Endothelial cell of umbilical vein (primary cell): ENCODE measurements at places on chromosomes 7 and 10.
A peak's percentile ranks its signal among the peaks of the same experiment; 100 is the strongest.

DNA sequence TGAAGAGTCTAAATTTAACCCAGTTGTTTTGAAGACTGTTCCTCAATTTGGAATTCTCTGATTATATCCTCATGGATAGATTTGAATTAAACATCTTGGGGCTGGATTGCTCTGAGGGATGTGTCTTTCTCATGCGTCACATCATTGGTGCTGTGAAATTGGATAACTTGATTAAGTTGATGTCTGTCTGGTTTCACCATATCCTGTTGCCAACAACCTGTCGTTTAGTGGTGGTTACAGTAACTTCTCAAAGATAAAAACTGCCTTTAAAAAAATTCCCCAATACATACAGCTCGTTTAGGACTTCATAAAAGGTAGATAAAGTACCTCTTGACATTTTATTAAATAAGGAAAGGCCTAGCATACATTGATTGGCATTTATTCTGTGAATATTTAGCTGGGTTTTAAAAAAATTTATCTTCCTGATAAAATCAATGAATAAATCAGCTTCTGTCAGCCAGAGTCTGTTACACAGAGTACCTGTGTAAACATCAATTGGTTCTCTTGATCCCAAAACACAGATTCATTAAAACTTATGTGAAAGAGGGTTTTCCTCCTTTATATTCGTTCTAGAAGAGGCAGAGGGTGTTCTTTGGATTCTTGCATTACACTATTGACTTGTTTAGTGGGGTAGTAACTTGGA is 10.5 kb downstream of the CRCP start:
- DNase-seq, result no peak

DNA sequence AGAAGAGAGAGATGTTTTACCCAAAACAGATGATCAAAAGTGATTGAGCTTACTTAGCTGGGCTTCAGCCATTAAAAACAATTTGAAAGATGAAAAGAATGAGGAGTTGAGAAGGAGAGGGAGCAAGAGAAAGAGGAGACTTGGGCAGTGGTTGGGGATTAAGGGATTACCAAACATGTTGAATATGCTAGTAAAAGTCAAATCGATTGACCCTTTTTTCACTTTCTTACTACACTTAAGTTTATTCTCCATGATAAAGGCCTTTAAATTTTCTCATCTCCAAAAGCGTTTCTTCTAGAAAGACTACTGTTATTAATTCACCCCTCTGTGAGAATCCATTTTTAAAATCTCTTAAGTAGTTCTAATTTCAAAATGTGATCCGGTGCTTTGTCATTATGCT is 1254.0 kb upstream of the PHF14 start:
- no peak for DNase-seq

DNA sequence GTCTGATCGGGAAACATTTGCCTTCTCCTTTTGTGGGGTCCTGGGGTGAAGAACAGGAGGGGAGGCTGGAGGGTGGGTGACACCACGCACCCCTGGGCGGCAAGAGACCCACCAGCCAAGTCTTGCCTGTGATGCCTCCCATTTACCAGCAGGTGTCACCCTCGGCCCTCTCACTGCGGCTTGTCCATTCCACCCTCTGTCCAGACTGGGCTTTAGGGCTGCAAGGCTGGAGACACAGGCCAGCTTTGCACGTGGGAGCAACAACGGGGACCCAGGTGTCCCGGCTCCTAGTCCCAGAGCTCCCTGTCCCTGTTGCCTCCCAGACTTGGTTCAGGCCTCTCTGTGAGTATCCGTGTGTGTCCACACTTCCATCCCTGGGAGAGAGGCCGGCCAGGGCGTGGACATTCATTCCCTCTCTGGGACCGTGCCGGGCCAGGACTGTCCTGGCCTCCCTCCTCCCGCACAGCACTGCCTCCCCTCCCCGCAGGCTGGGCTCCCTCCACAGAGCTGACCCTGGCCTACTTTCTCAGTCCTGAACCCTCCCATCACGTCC is 36.2 kb upstream of the GTF2IRD1 start:
- peak; percentile 57 for DNase-seq

- no peak for DNase-seq
Measured at GRCh38 chr7:150721970-150722373, 5.6 kb downstream of the GIMAP1 start.

GRCh38 chr10:123027861-123028260 is 19.1 kb downstream of the ACADSB start:
- no peak for DNase-seq

GRCh38 chr7:128000854-128001265 is 30.4 kb downstream of the LRRC4 start:
- DNase-seq, result no peak

- no peak for DNase-seq
Measured at GRCh38 chr10:15515202-15515601, 144.1 kb upstream of the FAM171A1 start.

- no peak for DNase-seq
Measured at GRCh38 chr10:25064401-25064800, 48.0 kb downstream of the THNSL1 start.

DNA sequence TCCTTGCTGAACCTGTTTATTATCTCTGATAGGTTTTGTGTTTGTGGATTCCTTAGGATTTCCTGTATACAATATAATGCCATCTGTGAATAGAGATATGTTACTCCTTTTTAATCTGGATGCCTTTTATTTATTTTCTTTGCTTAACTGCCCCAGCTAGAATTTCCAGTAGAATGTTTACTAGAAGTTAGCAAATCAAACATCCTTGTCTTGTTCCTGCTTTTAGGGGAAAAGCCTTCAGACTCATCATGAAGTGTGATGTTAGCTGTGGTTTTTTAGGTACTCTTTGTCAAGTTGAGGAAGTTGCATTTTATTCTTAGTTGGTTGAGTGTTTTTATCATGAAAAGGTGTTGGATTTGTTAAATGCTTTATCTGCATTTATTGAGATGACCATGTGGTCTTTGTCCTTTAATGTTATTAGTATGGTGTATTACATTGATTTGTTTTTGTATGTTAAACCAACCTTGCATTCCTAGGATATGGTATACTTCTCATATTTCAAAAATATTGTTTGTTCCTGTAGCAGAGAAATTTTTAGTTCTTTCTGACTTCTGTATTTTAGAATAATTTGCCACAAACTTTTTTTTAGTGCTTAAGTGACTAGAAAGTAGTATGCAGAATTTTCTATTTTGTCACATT is 24.3 kb downstream of the PPP2R2D start:
- no peak for DNase-seq

- DNase-seq, result no peak
Measured at GRCh38 chr10:94088926-94089381, 95.2 kb downstream of the PLCE1 start.

GRCh38 chr10:45453639-45454255 is 79.7 kb downstream of the ALOX5 start:
- no peak for DNase-seq

GRCh38 chr7:152435384-152436110 is at the start of gene KMT2C:
Gene KMT2C (minus strand): TSS chr7:152436003. CDS start chr7:152435786, 217 bp downstream.
- DNase-seq, result peak; percentile 31

DNA sequence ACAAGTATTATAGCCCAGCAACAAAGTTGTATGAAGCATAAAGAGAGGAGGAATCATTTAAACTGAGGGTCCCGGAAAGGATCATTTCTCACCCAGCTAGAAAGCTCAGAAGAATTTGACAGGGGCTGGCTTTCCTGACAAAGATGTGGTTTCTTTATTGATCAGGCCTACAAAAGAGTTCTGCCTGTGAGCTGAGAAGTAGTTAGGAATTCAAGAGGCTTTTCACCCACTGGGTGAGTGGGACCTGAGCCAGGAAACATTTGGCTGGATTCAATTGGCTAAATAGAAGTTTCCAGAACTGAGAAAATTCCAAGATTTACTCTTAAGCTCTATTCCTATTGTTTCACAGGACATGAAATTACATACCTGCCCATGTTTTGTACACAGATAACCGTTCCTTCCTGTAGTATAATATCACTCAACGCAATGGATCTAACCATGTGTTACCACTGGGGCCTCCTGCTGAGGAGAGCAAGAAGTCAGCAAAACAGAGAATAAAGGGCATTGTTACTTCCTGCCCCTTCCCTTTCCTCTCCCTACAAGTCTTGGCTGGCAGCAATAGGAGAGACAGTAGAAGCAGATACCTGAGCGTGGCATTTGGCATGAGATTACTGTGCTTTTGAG is 53.9 kb upstream of the PAPSS2 start:
- DNase-seq, result peak; percentile 39

DNA sequence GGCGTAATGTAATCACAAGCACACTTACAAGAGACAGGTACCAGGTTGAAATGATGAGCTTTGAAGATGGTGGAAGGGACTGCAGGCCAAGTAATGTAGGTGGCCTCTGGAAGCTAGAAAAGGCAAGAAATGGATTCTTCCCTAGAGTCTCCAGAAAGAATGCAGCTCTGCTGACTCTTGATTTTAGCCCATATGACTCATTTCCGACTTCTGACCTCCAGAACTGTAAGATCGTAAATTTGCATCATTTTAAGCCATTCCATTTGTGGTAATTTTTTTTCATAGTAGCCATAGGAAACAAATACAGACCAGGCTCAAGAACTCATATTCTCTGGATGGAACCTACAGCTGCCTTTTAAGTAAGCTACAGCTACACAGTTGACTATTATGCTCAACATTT is 315.5 kb downstream of the MAGI2 start:
- peak; percentile 39 for DNase-seq

GRCh38 chr7:18806177-18806576 is 310.6 kb downstream of the HDAC9 start:
- no peak for DNase-seq

GRCh38 chr7:117127585-117128168 is 174.4 kb downstream of the ST7 start:
- DNase-seq, result peak; percentile 74

- no peak for DNase-seq
Measured at GRCh38 chr10:54559498-54559897, 241.5 kb downstream of the PCDH15 start.

DNA sequence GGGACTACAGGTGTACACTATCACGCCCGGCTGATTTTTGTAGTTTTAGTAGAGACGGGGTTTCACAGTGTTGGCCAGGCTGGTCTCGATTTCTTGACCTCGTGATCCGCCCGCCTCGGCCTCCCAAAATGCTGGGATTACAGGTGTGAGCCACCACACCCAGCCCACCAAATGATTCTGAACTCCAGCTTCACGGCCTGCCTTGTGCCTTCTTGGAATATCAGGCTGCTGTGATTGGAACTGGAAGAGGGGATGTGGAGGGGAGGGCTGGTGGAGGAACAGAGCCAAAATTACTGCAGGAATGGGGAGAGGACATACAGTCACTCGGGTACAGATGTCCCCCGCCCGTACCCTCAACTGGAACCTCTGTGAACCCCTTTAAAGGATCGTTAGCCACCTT is 268.4 kb downstream of the ACTR3B start:
- no peak for DNase-seq

DNA sequence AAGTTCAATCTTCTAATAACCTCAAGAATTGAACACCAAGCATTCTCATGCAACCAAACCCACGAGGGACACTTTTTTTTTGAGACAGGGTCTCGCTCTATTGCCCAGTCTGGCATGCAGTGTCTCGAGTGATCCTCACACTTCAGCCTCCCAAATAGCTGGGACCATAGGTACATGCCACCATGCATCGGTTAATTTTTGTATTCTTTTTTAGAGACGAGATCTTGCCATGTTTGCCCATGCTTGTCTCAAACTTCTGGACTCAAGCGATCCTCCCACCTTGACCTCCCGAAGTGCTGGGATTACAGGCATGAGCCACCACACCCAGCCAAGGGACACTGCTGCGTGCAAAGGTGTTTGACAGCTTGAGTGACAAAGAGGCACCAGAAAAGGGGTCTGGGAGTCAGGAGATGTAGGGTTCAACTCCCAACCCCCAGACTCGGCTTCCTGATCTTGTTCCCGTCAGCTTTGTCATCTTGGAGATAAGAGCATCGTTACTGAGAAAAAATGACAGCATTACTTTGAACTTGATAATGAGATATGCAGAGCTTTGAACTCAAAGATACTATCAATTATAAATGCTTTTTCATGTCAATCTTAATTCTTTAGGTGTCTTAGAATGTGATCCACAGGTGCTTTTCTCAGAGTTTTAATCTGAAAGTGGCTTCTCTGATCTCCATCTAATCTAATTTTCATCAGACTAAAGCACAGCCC is 1.6 kb upstream of the CYTH3 start:
- DNase-seq, result no peak

DNA sequence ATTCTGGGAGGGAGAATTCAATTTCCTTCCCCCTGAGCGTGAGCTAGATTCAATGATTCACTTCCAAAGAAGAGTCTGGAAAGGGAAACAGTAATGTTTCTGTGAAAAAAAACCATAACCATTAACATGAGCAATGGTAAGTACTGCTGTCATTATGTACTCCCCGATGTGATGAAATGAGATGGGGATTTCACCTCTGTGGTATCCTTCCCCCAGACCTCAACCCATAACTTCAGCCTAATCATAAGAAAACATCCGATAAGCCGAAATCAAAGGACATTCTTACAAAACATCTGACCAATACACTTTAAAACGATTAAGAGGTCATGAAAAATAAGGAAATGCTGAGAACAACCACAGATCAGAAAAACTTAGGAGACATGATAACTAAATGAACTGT is 27.2 kb downstream of the EZH2 start:
- DNase-seq, result no peak

- DNase-seq, result no peak
Measured at GRCh38 chr7:98323597-98324322, 42.3 kb downstream of the BRI3 start.

DNA sequence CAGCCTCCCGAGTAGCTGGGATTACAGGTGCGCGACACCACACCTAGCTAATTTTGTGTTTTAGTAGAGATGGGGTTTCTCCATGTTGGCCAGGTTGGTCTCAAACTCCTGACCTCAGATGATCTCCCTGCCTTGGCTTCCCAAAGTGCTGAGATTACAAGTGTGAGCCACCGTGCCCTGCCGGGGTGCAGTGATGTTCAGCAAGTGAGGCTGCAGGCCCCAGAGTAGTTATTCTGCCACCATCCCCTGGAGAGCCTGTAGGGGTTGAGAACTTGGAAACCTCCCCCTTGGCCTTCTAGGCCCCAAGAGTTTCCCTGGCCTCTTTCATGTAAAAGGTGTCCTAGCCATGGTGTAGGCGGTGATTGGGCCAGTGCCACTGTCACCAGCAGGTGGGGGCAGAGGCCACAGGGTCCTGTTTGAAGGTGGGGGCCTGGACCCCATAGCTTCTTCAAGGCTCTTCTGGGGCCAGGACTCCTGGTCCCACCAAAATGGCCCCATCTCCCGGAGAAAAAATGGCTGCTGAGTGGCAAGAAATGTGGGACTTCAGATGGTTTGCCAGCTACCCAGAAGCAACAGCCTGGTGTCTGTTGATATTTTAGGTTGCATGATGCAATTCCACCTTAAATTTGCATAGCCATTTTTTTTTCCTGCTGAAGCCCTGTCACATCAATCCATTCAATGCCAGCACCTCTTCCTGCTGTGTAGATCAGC is 25.5 kb upstream of the INMT start:
- DNase-seq, result no peak

DNA sequence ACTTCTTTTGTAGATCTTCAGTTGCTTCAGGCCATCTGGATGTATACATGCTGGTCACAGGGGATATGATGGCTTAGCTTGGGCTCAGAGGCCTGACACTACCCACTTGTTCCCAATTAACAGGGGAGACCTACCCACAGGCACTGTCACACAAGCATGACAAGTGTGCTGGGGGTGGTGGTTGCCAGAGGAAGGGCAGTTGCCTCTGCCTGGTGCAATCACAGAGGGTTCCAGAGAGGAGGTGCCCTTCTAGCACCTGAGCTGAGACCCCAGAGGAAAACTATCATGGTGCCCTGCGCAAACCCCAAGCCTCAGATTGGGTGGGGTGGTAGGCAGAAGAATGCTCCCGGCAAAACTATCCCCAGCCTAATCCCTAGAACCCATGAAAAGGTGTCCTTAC is 65.6 kb upstream of the NANOS1 start:
- DNase-seq, result no peak
